ENCODE measurements at places on chromosomes 3 and 15.

DNA sequence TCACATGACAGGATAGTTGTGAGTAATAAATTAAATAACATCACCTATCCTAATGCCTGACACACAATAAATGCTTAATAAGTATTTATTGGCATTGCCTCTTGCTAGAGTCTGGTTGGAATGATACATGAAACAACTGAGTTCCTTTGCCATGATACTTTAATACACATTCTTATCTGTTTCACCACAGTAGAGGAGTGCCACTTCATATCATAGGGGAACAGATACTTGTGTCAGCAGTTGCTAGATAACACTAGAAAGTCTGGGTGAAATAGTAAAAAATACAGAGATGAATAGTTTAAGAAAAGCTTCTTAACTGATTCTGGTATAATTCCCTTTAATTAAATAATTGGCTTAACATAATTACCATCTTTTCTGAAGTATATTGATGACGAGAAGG, 380.0 kb upstream of the GOLIM4 start:
- no peak for DNase-seq

GRCh38 chr15:75508840-75509532, 57.5 kb upstream of the SIN3A start:
- no peak for DNase-seq

DNA sequence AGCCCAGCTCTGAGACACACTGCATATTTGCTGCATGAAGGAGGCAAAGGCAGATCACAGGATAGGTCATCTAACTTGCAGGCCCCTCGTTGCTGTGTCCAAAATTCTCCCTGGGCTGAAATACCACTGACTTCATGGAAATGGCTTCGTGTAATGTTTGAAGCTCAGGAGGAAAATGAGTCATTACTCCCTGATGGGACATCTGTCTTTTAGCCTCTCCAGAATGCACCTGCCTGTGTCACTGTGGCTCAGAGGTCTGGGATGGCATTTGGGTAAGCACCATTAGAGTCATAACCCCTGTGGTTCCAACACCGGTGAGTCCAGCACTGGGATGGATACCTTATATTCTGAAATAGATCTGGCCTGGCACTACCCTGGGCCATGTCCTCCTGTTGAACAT, 51.5 kb downstream of the IL12A start:
- DNase-seq = no peak

- DNase-seq = no peak
These were observed 127.0 kb downstream of the TFDP2 start for GRCh38 chr3:142022381-142022780.

DNA sequence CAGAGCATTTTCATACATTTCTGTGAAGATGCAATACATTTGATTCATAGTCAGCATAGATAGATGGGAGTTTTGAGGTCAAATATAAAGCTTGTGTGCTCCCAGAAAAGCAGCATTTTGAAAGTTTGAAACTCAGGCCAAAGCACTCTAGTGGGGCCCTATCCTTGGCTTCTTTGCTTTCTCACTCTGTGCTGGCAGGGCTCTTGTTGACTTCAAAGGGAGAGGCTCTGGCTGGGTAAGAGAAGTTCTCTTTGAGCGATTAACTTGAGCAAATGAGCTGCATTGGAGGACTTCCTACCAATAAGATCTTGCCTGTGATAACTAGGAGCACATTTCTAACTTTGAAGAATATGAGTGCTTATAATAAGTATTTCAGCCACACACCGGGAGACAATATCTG, 214.0 kb upstream of the RARB start:
- DNase-seq = no peak

DNA sequence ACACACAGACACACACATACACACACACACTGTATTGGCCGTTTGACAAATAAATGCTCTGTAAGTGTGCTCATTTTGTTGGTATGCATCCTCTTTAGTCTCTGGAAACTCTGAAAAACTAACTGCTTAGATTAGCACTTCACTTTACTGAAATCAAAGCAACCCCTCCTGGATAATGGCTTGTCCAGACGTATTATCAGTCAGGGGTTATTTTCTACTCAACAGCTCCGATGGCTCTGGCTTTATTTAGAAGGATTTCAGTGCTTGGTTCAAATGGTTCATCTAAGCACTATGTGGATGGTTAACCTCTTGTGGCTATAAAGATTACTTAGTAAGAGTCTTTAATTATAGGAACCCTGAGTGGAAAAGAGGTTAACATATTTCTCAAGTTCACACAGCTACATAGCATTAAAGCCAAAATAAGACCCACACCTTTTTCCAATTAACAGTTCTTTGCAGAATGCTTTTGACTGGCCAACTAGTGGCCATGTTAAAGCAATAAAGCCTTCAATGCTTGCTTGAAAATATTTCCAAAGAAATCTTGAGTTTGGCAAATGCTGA, 516.1 kb upstream of the NAALADL2 start:
- no peak for DNase-seq

GRCh38 chr3:63069806-63070475, 194.7 kb upstream of the CADPS start:
- DNase-seq = no peak

- no peak for DNase-seq
These were observed 2.6 kb upstream of the CPNE9 start for GRCh38 chr3:9701006-9701405.

DNA sequence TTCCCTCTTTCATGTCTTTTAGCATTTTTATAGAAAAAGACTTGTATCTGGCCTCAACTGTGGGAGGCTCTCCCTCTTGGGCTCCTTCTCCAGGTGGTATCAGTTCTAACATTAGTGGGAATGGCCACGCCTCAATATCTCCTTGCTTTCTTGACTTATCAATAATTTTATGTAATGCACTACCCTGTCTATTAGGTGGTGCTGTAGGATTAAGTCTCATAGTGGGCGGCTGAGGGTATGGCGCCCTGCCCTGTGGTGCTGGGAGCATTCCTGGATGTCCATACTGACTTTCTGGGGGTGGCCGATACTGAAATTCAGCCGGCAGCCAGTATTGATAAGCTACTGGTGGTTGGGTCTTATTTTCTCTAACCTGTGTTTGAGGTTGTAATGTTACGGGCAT, 8.7 kb upstream of the RPUSD3 start:
- no peak for DNase-seq

DNA sequence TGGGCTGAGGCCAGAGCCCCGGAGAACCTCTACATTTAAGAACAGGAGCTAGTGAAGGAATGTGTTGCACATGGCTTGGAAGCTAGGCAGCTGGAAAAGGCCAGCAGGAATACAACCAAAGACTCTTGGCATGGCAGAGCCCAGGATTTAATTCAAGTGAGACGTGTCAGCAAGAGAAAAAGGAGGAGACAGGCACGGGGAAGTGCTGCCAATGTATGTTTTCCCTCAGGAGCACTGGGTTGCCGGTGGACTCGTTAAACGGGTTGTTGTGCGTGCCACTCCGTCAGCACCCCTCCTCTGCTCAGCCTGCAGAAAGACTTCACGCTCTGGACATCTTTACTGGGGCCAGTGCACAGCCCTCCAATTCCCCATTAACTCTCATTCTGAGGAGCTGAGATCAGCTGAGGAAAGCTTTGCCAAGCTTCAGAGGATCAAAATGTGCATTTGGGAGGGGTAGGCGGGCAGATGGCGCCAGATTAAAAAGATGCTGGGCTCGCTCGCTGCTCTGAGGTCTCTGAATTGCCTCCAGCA, 103.7 kb downstream of the PDZRN3 start:
- DNase-seq = no peak

DNA sequence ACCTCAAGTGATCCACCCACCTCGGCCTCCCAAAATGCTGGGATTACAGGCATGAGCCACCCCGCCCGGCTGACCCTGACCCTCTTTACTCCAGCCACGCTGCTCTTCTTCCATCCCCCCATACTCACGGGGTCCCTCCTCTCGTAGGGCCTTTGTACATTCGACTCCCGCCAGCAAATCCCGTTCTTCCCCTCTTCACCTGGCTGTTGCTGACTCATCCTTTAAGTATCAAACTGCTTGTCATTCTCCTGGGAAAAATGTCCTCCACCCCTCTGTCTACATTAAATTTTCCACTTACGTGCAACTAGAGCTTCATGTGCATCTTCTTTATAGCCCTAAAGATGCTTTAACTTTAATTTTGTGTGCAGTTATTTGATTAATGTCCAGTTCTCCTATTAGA, 203.1 kb downstream of the OPA1 start:
- DNase-seq = no peak

- no peak for DNase-seq
These were observed 7.8 kb downstream of the LINGO1 start for GRCh38 chr15:77624868-77625267.

GRCh38 chr3:182369861-182370260, 423.4 kb upstream of the ATP11B start:
- DNase-seq = no peak

- DNase-seq = no peak
These were observed 88.3 kb upstream of the PPIB start for GRCh38 chr15:64251121-64251520.

DNA sequence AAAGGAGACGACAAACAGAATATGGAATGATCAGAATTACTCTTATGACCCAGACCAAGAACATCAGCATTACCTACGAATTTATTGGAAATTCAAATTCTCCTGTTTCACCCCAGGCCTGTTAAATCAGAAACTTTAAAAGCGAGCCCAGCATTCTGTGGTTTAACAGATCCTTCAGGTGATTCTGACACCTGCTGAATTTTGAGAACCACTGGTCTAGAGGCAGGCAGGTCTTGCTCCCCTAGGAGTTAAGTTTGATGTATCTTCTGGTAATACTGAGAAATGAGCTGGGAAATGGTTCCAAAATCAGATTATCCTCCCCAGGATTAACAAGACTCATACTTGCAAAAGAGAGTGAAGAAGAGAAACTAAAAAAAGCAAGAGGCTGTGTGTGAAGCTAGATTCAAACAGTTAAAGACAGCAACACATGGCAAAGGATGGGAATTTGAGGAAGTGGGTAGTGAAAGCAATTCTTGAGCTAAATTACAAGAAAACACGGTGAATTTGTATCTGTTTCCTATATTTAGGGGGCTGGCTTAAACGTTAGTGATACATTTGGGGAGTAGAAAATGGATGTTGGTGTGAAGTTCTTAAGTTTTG, 66.0 kb downstream of the FLNB start:
- no peak for DNase-seq

DNA sequence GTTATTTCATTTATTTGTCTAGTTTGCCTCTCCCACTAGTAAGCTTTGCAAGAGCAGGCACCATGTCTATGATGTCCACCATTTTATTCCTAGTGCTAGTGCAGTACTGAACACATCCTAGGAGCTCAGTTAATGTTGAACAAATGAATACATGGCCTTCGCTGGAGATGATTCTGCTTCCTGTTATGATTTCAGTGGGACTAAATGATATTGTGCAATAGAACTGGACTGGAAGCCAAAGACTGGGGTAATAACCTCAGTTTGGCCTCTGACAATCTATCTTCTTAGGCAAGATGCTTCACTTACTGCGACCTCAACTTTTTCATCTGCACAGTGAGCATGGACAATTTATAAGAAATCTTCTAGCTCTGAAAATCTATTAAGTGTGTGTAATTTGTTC, 191.3 kb downstream of the ADAMTSL3 start:
- no peak for DNase-seq

DNA sequence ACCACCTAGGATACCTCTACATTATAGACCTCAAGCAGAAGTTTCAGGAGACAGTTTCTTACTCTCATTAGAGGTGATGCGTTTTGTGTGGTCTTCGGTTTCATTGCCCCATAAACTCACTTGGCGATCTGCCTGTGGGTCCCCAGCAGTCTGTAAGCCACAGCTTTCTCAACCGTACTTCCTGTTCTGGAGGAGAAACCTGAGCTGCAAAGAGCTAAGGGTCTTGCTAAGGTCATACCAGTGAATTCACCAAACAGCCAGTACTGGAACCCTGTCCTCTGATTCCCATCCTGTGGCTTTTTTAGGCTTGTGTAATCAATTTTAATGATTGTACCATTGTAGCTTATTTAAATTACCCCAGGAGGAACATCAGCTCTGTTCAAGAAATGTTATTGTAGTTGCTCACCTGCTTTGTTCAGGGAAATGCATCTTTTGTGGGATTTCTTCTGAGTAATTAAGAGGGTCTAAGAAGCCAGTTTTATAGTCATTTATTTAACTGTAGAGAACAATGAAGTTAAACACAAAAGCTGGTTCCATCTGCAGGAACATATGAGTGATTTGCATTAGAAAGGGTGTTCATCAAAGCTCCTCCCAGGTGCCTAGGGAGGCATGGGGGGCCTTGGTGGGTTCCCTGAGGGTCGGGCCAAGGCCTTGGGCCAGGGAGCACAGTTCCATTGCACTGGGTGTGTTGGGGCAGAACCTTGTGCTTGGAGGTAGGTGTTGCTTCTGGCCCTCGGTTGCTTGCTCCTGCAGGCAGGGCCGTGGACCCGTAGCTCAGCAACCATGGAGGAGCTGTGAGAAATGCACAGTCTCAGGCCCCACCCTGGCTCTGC, 69.6 kb downstream of the APBA2 start:
- no peak for DNase-seq

DNA sequence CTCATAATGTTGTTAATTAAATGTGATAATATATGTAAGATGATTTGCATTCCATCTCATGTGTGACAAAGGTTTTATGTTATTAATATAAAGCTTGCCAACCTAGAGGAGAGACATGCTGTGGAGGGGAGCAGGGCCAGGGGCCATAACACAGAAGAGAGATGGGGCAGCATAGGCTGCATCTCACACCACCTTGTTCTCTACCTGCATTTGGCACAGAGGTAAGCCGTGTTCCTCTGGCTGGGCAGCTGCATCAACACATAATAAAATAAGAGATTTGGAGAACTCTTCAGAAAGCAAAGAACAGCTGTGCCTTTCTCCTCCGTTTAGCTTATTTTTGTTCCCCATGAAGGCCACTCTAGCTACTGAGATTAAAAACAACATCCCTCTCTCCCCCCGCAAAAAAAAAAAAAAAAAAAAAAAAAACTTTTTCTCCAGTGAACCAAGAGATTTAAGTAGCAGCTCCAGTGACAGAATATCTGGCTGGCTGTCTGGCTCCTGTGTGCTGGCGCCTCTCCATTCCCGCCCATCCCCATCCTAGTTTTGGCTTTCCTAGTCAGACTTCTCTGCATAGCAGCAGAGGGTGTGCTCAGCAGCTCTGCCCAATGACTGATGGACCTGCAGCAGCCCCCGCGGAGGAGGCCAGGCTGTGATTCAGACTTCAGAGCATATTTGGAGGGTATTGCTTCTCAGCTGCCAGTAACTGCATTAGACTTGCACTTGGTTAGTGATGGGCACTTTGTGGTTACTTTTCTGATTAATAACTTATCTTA, 52.2 kb upstream of the STXBP5L start:
- DNase-seq = no peak

GRCh38 chr15:51931638-51932037, 39.9 kb downstream of the LEO1 start:
- no peak for DNase-seq

GRCh38 chr3:149715247-149715646, 37.0 kb downstream of the COMMD2 start:
- DNase-seq = no peak

GRCh38 chr3:178353006-178353694, 183.1 kb upstream of the KCNMB2 start:
- DNase-seq = no peak

GRCh38 chr3:47010111-47010712, 30.7 kb downstream of the NBEAL2 start:
- DNase-seq = no peak

GRCh38 chr3:87733671-87734367, 325.0 kb downstream of the CGGBP1 start:
- DNase-seq = no peak

Data from glutamatergic neuron (in vitro differentiated cells).